ENCODE measurements at places on chromosomes 5 and 9.

GRCh38 chr5:88507261-88507660, 238.6 kb upstream of the TMEM161B start:
- DNase-seq = no peak

GRCh38 chr5:55856516-55857246, 5.5 kb downstream of the IL31RA start:
- DNase-seq = no peak

DNA sequence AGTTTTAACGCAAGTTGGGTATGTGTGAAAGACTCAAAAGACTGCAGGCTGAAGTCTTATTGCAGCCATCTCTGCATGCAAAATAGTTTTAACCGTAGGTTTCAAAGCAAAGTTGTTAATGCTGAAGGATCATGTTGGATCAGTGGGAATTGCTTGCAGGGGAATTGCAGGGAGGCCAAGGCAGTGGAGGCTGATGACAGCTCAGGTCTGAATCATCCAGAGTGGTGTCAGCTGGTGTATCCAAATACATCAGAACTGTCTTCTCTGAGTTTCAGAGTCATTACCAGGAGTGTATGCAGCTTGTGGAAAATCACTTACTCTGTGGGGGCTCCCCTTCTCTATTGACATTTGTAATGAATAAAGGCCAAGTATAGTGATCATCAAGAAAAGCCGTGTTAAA, 435.7 kb downstream of the SH3GL2 start:
- DNase-seq = no peak

- DNase-seq = no peak
These were observed 8.3 kb upstream of the SLC6A19 start for GRCh38 chr5:1192971-1193590.

GRCh38 chr9:16823906-16824305, 46.6 kb downstream of the BNC2 start:
- DNase-seq = no peak

DNA sequence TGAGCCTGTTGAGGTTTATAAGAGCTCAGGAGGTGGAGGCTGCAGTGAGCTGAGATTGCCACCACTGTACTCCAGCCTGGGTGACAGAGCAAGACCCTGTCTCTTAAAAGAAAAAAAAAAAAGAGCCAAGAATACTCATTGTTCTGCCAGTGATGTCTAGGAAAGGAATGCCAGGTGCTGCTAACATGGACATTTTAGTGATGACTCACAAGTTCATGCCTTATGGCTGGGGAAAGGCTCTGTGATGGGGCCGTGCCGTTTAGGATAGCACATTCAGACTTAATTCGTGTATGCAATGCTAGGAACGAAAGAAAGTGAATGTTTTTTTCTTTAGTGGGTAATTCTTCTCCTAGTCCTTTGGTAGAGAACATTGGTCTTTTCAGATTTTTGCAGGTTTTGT, 134.2 kb downstream of the ARHGAP26 start:
- DNase-seq = no peak

DNA sequence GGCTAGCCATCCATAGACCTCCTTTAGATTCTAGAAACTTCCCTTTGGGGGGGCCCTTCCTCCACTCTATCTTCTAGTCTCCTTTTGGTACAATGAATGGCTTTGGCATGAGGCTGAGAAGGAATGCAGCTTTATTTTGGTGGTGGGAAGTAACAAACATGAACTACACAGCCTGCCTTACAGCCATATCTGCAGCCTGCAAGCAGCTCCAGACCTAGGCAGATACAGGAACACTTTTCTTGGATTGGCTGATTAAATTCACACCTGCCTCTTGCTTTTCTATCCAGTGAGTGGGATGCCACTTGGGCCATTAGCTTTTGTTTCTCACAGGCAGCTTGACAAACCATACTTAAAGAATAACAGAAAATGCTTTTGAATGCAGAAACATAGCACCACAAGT, 28.2 kb downstream of the NR6A1 start:
- no peak for DNase-seq

GRCh38 chr5:176450077-176450476, 1.9 kb downstream of the FAF2 start:
- DNase-seq = no peak

- DNase-seq = peak; percentile 78
These were observed at the start of gene PAX5 for GRCh38 chr9:37033682-37034304. Gene PAX5 (minus strand): TSS chr9:37034268. CDS start chr9:37034031, 237 bp downstream.

- DNase-seq = no peak
These were observed 565.3 kb upstream of the BRINP1 start for GRCh38 chr9:119934497-119934896.

- no peak for DNase-seq
These were observed 33.6 kb upstream of the ERBIN start for GRCh38 chr5:65892801-65893200.

- peak; percentile 84 for DNase-seq
These were observed 24.9 kb upstream of the SH3PXD2B start for GRCh38 chr5:172479034-172479783.
